ENCODE measurements at places on chromosomes 11 and 22. TPM values are rescaled to one million over a fixed set of nuclear protein-coding genes. Genes with fewer than 3 reads are reported as not detected.

DNA sequence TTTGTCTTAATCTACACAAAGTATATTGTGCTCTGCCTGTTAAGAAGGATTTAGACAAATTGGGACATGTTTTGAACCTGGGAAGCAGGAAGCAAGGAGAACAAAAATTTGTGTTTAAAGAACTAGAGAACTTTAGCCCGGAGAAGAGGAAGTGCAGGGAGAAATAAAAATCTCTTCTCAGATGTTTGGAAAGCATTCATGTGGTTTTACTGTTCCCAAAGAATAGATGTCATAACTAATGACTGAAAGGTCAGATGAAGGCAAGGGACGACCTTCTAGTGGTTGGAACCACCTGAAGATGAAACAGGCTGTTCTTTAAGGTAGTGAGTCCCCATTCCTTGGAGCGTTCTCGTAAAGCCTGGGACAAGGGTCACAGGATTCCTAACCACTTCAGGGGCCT is 38.3 kb downstream of the IRAG1 start:
- H3K27ac ChIP-seq = peak overlapping the region; percentile 2
- H3K4me1 ChIP-seq = peaks cover 58% of the 10 kb centered on the region
- no peak overlapping the region for H3K4me3 ChIP-seq

SOX6 gene
- 3.2 TPM for total RNA-seq

DNA sequence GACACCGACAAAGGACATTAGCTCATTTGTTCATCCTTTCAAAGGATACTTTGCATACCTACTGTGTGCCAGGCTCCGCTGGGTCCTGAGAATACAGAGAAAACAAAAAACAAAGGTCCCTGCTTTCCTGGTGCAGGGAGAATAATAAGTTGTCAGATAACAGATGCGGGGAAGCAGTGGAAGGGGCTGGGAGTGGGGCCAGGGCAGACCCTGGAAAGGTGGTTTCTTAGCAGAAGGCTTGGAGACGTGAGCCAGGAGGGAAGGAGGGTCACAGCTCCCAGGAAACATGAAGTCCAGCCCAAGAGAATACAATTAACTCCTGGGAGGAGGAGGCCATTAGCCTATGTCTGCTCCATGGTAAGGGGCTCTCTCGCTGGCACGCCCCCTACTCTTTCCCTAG is 9.8 kb upstream of the ANO1 start:
- H3K4me1 ChIP-seq = no peaks in the 10 kb centered on the region
- peaks cover 34% of the 10 kb centered on the region for H3K27me3 ChIP-seq
- no peaks in the 10 kb centered on the region for H3K36me3 ChIP-seq
- H3K4me3 ChIP-seq = no peak overlapping the region

DNA sequence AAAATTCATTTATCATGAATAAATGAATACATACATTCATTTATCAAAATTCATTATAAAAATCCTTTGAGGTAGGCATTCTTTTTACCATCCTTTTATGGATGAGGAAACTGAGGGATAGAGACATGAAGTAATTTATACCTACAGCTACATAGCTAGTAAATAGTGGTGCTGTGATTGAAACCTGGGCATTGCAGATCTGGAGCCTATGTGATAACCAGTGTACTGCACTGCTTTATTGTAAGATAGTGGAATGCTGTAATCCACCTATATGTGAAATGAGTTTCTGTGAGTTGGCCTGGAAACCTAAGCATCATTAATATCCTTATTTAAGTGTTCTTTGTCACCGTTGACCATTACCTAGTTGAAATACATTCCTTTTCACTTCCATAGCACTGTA is 4.5 kb downstream of the QSER1 start:
- no peak overlapping the region for H3K27ac ChIP-seq
- H3K27me3 ChIP-seq = no peaks in the 10 kb centered on the region
- no peak overlapping the region for H3K4me3 ChIP-seq
- no peaks in the 10 kb centered on the region for H3K36me3 ChIP-seq

DNA sequence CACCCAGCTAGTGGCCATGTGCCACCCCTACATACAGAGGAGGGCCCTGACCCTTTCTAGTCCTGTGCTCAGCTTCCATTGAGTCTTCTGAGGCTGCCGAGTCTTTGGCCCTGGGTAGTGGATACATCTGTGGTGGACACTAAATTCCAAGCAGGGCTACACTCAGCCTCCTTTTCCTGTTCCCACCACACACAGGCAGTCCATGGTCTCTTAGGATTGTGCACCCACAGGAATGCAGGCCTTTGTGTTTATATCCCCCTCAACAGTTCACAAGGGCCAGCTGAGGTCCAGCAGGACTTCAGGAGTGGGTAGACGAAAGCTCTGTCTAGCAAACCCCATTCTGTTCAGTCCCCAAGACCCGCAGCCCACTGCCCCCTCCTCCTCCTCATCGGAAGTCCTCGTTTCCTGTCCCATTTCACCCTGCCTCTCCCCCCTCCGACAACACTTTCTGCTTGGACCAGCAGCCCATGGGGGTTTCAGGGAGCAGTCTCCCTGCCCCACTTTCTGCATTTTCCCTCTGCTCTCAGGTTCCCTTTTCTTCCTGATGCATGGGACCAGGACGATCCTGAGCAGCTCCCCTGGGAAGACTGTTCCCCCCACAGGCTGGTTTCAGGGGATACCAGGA is 91.8 kb downstream of the SWAP70 start:
- H3K27me3 ChIP-seq = no peaks in the 10 kb centered on the region
- H3K36me3 ChIP-seq = peaks cover 2% of the 10 kb centered on the region
- H3K4me3 ChIP-seq = no peak overlapping the region
- peaks cover 75% of the 10 kb centered on the region for H3K4me1 ChIP-seq
- H3K27ac ChIP-seq = peak overlapping the region; percentile 93
- DNase-seq = peak; percentile 95

All from osteoblast (primary cell).